GM23248 (cell line): ENCODE measurements at places on chromosomes 4 and X. TPM values are rescaled to one million over a fixed set of nuclear protein-coding genes. Genes with fewer than 3 reads are reported as not detected.

Gene STARD8
- 2.4 and 4.9 TPM in 2 replicates for total RNA-seq

Gene EPHA5
- total RNA-seq, result not detected in 2 replicates

Gene COL4A5
- total RNA-seq, result 13.2 and 14.4 TPM in 2 replicates

Gene MAOB
- not detected in 2 replicates for total RNA-seq

Gene HSFX1
- 0.25 and 0.65 TPM in 2 replicates for total RNA-seq

Gene FMR1NB
- not detected in 2 replicates for total RNA-seq

DNA sequence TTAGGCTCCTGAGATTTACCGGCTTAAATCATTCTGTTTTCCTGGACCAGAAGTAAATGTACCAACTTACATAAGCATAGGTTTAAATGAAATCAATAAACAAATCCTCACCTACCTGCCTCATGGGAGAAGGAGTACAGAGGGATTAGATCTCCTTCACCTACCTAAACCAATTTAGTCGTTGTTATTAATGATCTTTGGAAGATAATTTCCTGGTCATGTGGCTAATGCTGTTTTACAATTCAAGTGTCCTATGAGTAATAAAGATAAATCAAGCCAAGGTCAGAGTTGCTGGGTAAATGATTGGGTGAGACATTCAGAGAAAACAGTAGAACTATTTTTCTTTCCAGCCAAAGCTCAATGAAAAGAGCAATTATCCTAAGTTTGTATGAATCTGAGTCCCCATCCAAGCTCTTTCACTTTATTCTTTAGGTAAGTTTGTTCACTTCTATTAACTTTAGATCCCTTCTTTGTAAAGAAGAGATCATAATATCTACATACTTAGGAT, 423.0 kb upstream of the FAM241A start:
- H3K36me3 ChIP-seq, result no peaks in the 10 kb centered on the region
- DNase-seq, result no peak
- H3K4me3 ChIP-seq, result no peak overlapping the region
- no peak overlapping the region for H3K27ac ChIP-seq
- H3K27me3 ChIP-seq, result no peaks in the 10 kb centered on the region

GRCh38 chr4:85522836-85523235, 47.9 kb downstream of the ARHGAP24 start:
- no peak overlapping the region for H3K4me3 ChIP-seq
- no peaks in the 10 kb centered on the region for H3K36me3 ChIP-seq
- DNase-seq, result no peak
- no peak overlapping the region for H3K27ac ChIP-seq
- no peaks in the 10 kb centered on the region for H3K4me1 ChIP-seq
- H3K27me3 ChIP-seq, result no peaks in the 10 kb centered on the region

- no peaks in the 10 kb centered on the region for H3K36me3 ChIP-seq
- no peak for DNase-seq
- peak overlapping the region; percentile 81 for H3K4me3 ChIP-seq
- no peak overlapping the region for H3K27ac ChIP-seq
- H3K4me1 ChIP-seq, result peaks cover 17% of the 10 kb centered on the region
- H3K27me3 ChIP-seq, result no peaks in the 10 kb centered on the region
These were observed 1.3 kb downstream of the SLC9A7 start for GRCh38 chrX:46757593-46757992.

- H3K27ac ChIP-seq, result peak overlapping the region; percentile 74
- no peaks in the 10 kb centered on the region for H3K36me3 ChIP-seq
- no peak for DNase-seq
- no peaks in the 10 kb centered on the region for H3K27me3 ChIP-seq
These were observed 67.4 kb downstream of the EDNRA start for GRCh38 chr4:147548256-147548655.

DNA sequence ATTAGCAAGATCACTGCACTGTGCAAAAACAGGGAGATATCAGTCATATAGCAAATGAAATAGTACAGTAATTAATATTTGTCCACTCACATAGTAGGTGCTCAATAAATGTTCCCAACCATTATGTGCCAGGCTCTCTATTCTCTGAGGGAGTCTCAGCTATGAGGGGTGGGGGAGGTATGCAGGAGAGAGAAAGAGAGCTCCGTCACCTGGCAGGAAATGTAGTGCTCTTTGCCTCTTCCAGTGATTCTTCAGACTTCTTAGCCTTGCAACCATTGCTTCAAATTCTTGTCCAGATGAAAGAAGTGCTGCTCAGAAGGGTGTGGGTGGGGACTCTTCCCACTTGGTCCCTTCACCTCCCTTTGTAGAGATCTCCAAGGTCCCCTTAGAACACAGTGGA, 84.5 kb upstream of the SPRY1 start:
- no peaks in the 10 kb centered on the region for H3K36me3 ChIP-seq
- no peak overlapping the region for H3K27ac ChIP-seq
- no peaks in the 10 kb centered on the region for H3K27me3 ChIP-seq
- no peak overlapping the region for H3K4me3 ChIP-seq
- no peaks in the 10 kb centered on the region for H3K4me1 ChIP-seq

GRCh38 chr4:13327991-13328390, 156.1 kb downstream of the RAB28 start:
- DNase-seq, result peak; percentile 56
- H3K4me1 ChIP-seq, result peaks cover 33% of the 10 kb centered on the region
- H3K36me3 ChIP-seq, result no peaks in the 10 kb centered on the region
- no peak overlapping the region for H3K4me3 ChIP-seq

- H3K27me3 ChIP-seq, result no peaks in the 10 kb centered on the region
- H3K4me3 ChIP-seq, result no peak overlapping the region
- no peak overlapping the region for H3K27ac ChIP-seq
- no peaks in the 10 kb centered on the region for H3K36me3 ChIP-seq
- H3K4me1 ChIP-seq, result no peaks in the 10 kb centered on the region
These were observed 105.5 kb upstream of the NEIL3 start for GRCh38 chr4:177204126-177204525.

- peak overlapping the region; percentile 48 for H3K4me3 ChIP-seq
- DNase-seq, result peak; percentile 69
- H3K27me3 ChIP-seq, result no peaks in the 10 kb centered on the region
- H3K27ac ChIP-seq, result peak overlapping the region; percentile 79
These were observed 11.9 kb downstream of the CA5B start for GRCh38 chrX:15749642-15750610.

DNA sequence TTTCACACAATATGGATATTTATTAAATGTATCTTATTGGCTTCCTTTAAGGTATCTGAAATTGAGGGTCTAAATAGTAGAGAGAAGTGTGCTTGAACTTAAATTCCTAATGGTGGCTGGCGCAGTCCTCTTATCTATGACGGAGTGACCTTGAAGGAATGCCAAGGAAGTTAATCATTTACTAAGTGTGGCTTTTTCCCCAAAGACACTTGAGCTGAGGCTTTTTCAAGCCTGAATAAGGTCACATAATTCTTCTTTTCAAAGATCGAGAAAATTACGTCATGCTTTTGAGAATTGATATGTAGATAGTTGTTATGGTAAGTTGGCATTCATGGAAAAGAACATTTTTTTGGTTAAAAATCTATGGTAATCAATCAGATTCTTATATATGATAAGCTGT, 11.7 kb upstream of the PRPS2 start:
- H3K27me3 ChIP-seq, result no peaks in the 10 kb centered on the region
- DNase-seq, result no peak

- H3K36me3 ChIP-seq, result no peaks in the 10 kb centered on the region
- no peaks in the 10 kb centered on the region for H3K27me3 ChIP-seq
- no peak overlapping the region for H3K4me3 ChIP-seq
- no peak for DNase-seq
- no peaks in the 10 kb centered on the region for H3K4me1 ChIP-seq
These were observed 9.8 kb downstream of the CAPN6 start for GRCh38 chrX:111260451-111260850.

DNA sequence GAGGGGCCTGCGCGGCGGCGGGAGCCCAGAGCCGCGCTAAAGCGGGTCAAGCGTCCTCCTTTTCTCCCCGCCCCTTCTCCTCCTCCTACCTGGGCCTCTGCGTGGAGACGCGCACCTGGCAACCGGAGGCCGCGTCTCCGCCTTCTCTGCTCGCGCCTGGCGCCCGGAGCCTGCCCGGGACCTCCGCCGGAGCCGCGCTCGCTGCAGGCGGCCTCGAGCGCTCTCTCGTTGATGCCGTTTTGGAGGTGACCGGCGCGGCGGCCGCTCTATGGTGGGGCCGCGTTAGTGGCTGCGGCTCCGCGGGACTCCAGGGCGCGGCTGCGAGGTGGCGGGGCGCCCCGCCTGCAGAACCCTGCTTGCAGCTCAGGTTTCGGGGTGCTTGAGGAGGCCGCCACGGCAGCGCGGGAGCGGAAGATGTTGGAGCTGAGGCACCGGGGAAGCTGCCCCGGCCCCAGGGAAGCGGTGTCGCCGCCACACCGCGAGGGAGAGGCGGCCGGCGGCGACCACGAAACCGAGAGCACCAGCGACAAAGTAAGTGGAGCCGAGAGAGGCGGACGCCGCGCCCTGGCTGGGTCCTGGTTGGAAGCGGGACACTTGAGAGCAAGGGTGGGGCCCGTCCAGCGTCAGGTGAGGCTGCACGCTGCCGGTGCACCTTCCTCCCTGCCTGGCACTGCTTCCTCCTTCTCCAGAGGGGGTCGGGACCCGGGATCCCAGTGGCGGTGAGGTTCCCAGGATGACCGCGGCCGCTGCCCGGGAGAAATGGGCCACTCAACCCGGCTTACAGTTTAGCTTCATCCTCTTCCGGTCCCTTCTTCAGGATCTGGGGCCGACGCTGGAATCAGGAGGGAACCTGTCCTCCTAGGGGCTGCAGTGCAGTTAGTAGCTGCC, at the start of gene CDS1:
CDS1 (plus strand) TSS at position 140 of the 888 bp plus-strand sequence; CDS start at position 415, 275 bp downstream.
- H3K27me3 ChIP-seq, result peaks cover 29% of the 10 kb centered on the region
- peak within 1 kb of the TSS; percentile 72 for H3K4me3 ChIP-seq
- peak; percentile 56 for DNase-seq
- no peaks in the 10 kb centered on the region for H3K4me1 ChIP-seq
- H3K27ac ChIP-seq, result no peak within 1 kb of the TSS

DNA sequence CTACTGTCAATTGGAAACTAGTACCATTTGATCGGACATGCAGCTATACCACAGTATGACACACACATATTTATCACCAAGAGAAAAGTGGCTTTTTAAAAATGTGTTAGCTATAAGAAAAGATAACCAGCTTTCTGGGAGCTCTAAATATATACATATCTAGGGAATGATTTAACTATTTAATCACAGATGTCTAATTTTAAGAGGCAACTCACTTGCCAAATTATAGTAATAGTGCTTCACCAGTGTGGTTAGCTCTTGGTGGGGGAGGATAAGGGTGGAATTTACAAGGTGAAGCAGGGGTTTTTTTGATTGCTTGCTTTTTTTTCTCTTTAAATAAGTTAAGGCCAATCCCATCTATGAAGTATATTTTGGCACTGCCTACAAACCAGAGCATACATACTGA, 547.7 kb upstream of the DIPK2B start:
- H3K4me3 ChIP-seq, result peak overlapping the region; percentile 22; the same call in 1 of the 2 replicates
- no peaks in the 10 kb centered on the region for H3K27me3 ChIP-seq
- H3K36me3 ChIP-seq, result peaks cover 84% of the 10 kb centered on the region

DNA sequence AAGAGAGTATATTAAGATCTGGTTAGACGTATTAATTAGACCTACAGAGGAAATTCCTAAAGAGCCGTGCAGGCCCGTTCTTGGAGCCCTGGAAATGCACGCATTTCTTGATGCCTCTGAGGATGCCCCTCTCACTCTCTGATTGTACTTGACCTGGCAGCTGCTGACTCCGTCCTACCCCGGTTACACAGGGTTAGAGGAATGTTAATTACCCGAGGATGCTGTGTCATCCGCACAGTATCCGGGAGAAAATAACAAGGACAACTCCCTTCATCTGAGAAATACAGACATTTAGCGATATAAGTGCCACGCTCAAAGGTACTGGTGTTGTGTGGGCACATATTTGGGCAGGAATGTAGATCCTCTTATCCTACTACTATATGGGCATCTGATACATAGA, 404.6 kb upstream of the FAT1 start:
- no peaks in the 10 kb centered on the region for H3K4me1 ChIP-seq
- no peak overlapping the region for H3K4me3 ChIP-seq
- H3K27ac ChIP-seq, result peak overlapping the region; percentile 63
- H3K36me3 ChIP-seq, result no peaks in the 10 kb centered on the region

- H3K36me3 ChIP-seq, result no peaks in the 10 kb centered on the region
- no peak overlapping the region for H3K27ac ChIP-seq
- H3K4me3 ChIP-seq, result no peak overlapping the region
- no peak for DNase-seq
- no peaks in the 10 kb centered on the region for H3K27me3 ChIP-seq
These were observed 717.0 kb downstream of the CCSER1 start for GRCh38 chr4:90844241-90844640.

- H3K4me1 ChIP-seq, result peaks cover 27% of the 10 kb centered on the region
- H3K27ac ChIP-seq, result peak overlapping the region; percentile 54
- H3K27me3 ChIP-seq, result no peaks in the 10 kb centered on the region
- H3K36me3 ChIP-seq, result no peaks in the 10 kb centered on the region
- DNase-seq, result peak; percentile 10
These were observed 112.8 kb upstream of the MAP3K15 start for GRCh38 chrX:19628011-19628575.

GRCh38 chrX:75786290-75786689, 1.2 kb upstream of the MAGEE2 start:
- H3K36me3 ChIP-seq, result no peaks in the 10 kb centered on the region
- no peaks in the 10 kb centered on the region for H3K4me1 ChIP-seq
- no peak overlapping the region for H3K4me3 ChIP-seq
- no peaks in the 10 kb centered on the region for H3K27me3 ChIP-seq
